ENCODE measurements at places on chromosomes 5 and 9.

- no peak for DNase-seq
Measured at GRCh38 chr5:146345578-146346366, 7.1 kb downstream of the POU4F3 start.

DNA sequence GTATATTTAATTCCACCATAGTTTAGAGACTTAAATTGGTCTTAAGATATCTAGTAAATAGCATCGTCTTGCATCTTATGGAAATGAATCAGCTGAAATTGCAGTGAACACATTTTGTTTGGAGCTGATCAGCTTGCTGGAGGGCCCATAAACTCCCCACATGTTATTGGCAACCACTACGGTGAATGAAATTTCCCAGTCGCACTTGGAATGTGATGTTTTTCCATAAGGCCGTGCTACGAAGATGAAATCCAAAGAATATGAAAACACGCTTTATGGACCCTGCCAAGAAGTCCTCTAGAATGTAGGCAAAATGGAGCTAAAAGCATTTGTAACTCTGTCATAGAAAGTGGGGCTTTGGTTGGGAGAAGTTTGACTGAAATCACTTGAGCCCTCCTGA is 572.1 kb downstream of the ACTL7B start:
- no peak for DNase-seq

DNA sequence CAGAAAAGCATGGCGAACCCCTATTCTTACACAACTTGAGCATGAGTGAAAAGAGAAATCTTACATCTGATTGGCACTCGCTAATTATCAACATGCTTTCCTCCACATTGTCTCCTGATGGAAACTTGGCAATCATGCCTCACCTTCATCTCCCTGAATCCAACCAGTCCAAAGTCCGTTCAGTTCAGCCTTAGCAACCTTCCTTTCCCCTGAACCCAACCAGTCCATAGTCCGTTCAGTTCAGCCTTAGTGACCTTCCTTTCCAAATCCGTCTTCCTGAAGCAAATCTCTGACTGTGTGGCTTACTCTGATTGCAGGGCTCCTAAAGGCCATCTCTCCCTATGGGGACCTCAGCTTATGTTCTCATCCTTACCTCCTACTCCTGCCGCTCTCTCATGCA is 538.3 kb upstream of the CLINT1 start:
- DNase-seq: no peak

GRCh38 chr9:135289081-135289491 is 190.5 kb upstream of the PPP1R26 start:
- no peak for DNase-seq

DNA sequence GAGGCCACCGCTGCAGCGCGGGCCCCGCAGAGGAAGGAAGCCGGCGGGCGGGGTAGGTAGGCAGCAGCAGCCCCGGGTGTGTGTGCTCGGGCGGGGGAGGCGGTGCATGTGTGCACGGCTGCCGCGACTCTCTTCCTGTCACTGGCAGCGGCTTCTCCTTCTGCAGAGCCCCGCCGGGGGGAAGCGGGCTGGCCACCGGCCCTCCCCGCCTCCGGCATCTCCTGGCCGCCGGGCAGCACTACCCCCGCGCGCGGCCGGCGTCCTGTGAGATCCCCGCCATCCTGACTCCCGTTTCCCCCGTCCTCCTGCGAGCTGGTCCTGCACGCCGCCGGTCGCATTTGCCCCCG is 315 bp downstream of the PIK3R1 start:
- DNase-seq: no peak

DNA sequence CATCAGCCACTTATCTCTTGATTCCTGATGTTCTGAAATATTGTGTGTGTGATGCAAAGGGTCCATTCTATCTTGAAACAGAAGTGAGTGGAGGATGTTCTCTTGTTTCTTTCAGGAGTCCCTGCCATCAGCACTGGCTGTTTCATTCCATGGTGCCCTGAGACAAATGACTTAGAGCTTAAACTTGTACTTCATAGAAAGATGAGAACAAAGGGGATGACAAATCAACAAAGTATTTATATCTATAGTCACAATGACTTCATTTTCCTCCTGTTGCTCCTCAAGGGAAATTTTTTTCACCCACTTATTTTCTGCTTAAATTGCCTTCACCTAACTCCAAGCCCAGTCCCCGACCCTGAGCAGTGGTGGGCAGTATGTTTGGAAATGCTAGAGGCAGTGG is 171.6 kb downstream of the TARS1 start:
- peak; percentile 91 for DNase-seq

DNA sequence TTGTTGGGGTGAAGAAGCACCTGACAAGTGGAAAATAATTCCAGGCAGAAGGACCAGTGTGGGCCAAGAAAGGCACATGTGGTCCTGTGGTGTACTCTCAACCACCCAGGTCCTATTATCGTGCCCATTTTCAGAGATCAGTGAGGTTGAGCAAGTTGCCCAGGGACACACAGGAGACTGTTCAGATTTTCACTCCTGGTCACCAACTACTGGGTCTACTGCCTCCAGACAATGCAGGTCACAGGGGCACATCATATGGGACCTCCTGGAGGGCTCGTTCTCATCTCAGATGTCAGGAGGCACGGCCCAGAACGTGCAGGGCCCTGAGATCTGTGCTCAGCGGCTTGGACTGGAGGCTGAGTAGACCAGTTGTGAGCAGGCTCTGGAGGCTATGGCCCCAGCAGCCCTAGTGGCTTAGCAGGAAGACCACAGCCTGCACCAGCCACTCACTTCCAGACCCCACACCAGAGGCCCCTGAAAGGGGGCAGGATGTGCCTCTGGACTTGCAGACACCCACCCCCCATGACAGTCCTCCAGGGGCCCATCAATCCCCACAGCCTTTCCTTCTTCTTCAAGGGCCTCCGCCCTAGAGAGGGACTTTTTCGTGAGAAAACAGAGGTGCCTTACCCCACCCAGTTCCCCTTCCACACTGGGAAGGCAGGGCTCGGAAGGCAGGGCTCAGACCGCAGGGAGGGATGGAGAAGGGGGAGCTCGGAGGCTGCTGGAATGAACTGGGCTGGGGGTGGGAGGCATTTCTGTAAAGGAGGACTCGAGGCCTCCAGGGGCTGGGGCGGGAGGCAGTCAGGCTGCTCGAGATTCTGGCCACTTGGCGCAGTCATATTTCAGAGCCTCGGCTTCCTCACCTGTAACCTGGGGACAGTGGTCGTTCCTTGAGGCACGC is 82.7 kb upstream of the NEURL1B start:
- no peak for DNase-seq

DNA sequence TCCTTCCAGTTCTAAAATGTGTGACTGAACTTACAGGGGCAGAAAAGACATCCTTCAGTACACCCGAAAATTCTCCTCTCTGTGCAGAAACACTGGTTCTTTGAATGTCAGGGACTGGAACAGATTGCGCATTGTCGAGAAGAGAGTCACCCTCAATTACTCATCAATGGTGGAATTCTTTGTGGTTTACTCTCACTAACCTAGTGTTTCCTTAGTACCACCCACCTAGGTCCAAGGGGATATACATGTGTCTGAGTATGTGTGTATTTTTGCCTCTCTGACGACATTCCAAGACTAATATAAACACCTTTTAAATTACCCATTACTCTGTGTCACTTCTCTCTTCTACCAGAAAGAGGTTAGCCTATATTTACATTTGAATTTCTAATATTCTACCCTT is 660.8 kb downstream of the TLE1 start:
- peak; percentile 96 for DNase-seq

DNA sequence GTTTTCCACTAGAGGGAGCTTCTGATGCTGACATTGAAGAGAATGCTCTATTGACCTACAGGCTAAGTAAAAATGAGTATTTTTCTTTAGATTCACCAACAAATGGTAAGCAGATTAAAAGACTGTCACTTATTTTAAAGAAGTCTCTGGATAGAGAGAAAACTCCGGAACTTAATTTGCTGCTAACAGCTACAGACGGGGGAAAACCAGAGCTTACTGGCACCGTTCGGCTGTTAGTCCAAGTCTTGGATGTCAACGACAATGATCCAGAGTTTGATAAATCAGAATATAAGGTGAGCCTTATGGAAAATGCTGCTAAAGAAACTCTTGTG is 764 bp downstream of the PCDHA11 start:
- peak; percentile 33 for DNase-seq

DNA sequence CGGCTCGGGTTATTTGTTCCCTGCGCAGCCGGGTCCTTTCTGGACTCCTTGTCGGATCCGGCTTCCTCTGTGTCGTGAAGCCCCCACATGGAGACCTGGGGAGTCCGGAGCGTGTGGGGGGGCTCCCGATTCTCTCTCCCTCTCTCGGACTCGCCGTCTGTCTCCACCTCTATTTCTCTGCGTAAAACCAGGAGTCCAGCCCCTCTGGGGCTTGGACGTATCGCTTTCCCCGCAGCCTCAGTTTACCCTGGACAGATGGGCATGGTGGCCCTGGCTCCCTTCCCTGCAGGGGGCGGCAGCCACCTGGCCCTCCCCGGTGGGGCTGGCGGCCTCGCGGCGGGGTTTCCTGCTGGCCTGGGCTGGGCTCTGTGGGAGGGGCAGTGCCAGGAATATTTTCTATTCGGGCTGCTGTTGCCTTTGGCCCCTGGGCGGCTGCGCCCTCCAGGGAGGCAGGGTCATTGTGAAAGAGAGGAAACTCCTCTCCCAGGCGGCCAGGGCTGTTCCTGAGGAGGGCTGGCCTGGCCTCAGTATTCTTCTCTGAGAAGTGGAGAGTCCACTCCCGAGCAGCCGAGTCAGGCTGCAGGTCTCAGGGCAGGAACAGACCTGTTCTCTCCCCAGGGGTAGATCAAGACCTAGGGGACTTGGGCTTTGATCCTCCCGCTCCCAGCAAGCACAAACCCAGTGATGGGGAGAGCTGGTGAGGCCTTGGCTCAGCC is 665 bp downstream of the ASS1 start:
- DNase-seq: peak; percentile 83

GRCh38 chr9:133771486-133772482 is 33.6 kb upstream of the SARDH start:
- DNase-seq: no peak

DNA sequence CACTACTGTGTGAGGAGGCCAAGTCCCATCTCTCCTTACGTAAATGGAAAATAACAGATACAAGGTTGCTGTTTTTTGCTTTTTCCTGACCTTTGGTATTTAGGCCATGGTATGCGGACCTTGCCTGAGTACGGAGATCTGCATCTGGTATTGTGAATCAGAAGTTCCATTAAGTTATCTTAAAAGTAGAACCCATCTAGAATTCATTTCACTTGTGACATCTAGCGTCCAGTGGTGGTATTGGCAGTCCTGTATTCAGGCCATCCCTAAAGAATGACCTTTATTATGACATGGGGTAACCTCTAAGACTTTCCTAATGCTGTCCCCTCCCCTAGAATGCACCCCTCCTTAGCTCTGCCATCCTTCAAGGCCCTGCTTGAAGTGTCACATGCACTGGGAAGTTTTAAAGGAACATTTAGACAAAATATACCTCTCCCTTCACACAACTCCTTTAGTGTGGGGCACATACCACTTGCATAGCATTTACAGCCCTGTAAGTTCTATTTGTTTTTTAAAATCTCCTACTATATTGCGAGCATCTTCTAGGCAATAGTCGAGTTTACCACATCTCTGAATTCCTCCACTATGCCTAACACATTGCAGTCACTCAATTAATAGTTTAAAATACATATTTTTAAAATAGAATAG is 1.9 kb upstream of the SPDL1 start:
- DNase-seq: peak; percentile 83

DNA sequence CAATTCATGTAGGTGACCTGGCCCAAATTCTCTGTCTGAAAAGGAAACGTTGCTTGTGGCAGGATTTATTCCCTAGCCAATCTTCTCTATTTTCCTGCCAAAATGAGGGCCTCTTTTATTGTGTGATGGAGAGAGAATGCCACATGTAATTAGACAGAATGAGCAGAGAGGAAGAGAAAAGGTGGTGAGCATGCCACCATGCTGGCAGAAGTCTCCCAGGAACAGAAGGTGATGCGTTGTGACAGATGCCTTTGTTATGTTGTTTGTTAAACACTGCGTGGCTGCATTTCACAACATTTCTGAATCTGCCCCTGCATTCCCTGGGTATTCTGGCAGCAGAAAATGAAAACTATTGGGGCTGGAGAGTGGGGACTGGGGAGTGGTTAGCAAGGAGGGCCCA is 577.6 kb downstream of the TLR4 start:
- no peak for DNase-seq

- DNase-seq: peak; percentile 96
Measured at GRCh38 chr5:178651046-178651810, 24.4 kb upstream of the CLK4 start.

DNA sequence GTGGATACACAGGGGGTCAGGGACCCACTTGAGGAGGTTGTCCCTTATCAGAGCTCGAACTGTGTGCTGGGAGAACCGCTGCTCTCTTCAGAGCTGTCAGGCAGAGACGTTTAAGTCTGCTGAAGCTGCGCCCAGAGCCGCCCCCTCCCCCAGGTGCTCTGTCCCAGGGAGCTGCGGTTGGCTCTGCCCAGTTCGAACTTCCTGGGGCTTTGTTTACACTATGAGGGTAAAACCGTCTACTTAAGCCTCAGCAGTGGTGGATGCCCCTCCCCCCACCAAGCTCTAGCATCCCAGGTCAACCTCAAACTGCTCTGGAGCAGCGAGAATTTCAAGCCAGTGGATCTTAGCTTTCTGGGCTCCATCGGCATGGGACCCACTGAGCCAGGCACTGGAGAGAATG is 15.9 kb downstream of the SRD5A1 start:
- no peak for DNase-seq

GRCh38 chr9:137556069-137556838 is 4.6 kb downstream of the MRPL41 start:
- DNase-seq: no peak

DNA sequence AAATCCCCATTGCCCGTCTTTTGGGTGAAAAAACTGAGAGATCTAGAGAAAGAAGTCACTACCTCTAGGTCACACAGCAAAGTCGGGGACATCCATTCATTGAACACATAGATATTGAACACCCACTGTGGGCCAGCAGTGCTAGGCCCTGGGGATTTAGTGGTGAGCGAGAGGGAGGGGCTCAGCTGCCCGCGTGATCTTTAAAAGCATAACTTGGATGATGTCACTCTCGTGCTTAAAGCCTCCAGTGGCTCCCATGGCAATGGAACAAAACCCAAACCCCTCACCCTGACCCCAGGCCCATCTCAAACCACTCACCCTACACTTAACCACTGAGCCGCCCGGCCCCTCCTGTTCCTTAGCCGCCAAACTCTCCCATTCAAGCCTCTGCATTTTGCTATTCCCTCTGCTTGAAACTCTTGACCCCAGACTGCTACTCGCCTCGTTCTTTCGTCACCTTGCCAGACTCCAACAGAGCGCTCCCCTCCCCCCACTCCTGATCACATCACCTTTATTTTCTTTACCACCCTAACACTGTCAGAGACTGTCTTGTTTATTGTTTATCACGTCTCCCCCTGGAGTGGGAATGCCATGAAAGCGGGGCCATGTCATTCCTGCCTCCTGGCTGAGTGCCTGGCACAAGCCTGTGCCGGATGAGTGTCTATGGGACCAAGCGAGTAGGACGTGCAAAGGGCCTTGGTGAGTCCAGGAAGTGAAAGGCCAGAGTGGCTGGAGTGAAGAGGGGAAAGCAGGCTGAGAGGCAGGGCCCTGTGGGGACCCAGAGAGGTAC is 710 bp upstream of the PIP5KL1 start:
- DNase-seq: peak; percentile 70

DNA sequence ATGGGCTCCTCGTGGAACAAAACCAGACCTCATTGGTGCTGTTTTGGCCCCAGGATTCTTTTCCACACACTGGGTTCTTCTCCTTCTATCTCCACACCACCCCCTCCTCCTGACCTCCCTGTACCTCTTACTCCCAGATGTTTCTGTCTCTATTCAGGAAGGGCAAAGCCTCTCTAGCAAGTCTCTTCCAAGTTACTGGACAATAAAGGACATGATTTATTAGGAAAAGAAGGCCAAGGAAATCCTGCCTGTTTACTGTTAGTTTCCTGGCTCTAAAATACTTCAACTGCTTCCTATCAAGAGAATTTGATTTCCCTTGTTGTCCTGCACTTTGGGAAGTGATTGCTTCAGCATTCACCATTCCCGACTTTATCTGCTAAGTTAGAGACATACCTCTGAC is 262.0 kb downstream of the SAXO1 start:
- DNase-seq: no peak

All from cardiac fibroblast (primary cell).